ENCODE measurements at places on chromosomes 2 and 18. TPM values are rescaled to one million over a fixed set of nuclear protein-coding genes. Genes with fewer than 3 reads are reported as not detected.
A peak's percentile ranks its signal among the peaks of the same experiment; 100 is the strongest.

SF3B6 gene
- 62.6 TPM for total RNA-seq

- no peak for DNase-seq
These were observed 499.0 kb downstream of the TXNL1 start for GRCh38 chr18:56139372-56139771.

PLB1 gene
- total RNA-seq: 1.3 TPM

- peak; percentile 2 for DNase-seq
These were observed 766 bp downstream of the PDE6D start for GRCh38 chr2:231780123-231780908.

GRCh38 chr2:206616151-206616550 is 26.1 kb upstream of the FAM237A start:
- DNase-seq: no peak

DNA sequence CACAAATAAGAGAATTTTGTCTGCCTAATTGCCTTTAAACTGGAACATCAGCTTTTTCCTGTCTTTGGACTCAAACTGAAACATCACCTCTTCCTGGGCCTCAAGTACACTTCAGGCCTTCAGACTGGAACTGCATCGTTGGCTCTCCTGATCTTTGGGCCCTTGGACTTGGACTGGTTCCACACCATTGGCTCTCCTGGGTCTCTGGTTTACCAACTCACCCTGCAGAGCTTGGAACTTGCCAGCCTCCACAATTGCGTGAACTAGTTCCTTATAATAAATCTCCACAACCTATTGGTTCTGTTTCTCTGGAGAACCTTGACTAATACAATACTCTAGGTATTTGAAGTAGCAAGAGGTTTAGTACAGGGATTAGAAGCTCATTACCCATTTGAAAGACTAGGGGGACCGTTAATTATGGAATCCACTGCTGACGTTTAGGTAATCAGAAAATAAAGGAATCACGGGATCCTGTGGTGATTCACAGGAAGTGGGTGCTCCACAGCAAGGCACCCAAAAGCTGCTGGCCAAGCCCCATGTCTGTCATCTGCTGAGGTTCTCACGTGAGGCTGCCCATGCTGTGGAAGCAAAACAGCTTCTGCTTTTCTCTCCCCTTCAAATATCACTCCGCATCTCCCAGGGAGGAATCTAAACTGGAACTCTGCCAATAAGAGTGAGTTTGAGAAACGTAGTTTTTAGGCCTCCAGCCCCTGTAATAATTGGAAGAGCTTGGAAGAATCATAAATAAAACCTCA is 20.0 kb upstream of the SGPP2 start:
- peak; percentile 63 for DNase-seq

- DNase-seq: no peak
These were observed 82.7 kb upstream of the SLC39A10 start for GRCh38 chr2:195574312-195574711.

PDE1A gene
- not detected for total RNA-seq

CACNB4 gene
- 0.14 TPM for total RNA-seq

SCG2 gene
- not detected for total RNA-seq

DNA sequence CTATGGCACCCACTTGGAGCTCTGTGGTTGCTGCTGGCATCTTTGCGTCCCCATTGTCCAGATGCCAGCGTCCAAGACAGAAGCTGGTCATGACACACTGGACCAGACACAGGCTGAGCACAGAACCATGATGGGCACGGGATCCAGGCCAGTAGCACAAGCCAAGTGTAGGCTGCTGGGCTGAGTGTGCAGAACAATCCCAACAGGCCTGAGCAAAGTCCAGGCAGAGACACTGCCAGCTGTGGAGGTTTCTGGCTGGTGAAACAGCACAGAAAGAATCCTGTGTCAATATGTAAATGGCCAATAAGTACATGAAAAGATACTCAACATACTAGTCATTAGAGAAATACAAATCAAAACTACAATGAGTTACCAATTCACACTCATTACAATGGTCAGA is 705.4 kb downstream of the METTL4 start:
- no peak for DNase-seq

DNA sequence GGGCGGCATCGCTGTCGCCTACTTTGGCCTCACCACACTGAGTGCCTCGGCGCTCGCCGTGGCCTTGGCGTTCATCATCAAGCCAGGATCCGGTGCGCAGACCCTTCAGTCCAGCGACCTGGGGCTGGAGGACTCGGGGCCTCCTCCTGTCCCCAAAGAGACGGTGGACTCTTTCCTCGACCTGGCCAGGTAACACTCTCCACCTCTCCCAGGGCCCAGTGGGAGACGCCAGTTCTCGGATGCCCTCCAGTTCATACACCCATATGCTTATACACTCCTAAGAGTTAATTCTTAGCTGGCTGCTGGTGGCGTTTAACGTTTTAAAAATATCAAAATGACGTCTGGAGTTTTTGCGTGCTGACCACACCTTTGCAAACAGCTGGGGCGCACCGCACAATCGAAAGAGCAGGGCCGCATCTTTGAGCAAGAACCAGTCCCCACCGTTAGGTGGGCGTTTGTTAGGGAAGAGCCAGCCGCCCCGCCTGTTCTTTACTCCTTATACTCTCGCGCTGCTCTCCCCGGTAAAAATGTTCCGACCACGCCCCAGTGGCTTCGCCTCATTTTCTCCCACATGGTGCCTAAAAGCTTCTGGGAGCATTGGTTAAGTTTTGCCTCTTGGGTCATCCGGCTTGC is 899 bp downstream of the SLC1A4 start:
- no peak for DNase-seq

DNA sequence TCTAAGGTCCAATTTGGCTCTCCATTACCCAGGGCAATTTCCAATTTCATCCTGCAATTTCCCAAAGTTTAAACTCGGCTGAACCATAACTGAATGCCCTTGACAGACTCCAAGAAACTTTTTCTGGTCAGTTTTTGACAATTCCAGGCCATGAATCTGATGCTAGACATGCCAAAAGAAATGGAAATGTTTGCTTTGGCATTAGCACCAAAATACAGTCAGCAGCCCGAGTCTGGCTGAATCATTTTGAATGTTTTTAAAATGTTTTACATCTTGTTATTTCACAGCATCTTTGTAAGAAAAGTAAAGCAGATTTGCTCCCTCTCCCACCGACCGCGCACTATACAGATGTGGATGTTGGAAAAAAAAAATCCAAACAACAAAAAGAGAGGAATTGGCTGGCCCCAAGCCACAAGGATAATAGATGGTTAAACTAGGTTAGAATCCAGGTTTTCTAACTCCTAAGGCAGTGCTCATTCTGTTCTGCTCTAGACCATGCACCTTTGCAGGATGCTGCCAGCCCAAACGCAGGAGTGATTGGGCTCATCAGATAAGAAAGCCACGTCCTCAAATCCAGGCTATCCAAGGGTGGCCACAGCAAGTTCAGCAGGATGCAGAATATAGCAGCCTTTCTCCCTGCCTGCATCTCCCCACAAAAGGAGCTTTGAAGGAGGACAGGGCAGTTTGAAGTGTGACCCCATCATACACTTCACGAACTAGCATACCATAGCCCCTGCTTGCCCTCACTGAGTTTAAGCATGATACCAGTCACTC is 167.5 kb downstream of the ALK start:
- DNase-seq: no peak

- DNase-seq: no peak
These were observed 85.4 kb downstream of the STPG4 start for GRCh38 chr2:47069628-47070154.

LYPD6B gene
- total RNA-seq: not detected

GRCh38 chr2:171798156-171798820 is 95.8 kb downstream of the SLC25A12 start:
- DNase-seq: no peak

MYO1B gene
- 0.98 TPM for total RNA-seq

EMX1 gene
- total RNA-seq: not detected

CIAO1 gene
- 55.4 TPM for total RNA-seq

ZNF385B gene
- total RNA-seq: not detected

GRCh38 chr2:95667480-95667879 is 75.7 kb downstream of the TRIM43 start:
- no peak for DNase-seq

GRCh38 chr18:48222118-48222517 is 187.1 kb downstream of the ZBTB7C start:
- DNase-seq: peak; percentile 48

DNA sequence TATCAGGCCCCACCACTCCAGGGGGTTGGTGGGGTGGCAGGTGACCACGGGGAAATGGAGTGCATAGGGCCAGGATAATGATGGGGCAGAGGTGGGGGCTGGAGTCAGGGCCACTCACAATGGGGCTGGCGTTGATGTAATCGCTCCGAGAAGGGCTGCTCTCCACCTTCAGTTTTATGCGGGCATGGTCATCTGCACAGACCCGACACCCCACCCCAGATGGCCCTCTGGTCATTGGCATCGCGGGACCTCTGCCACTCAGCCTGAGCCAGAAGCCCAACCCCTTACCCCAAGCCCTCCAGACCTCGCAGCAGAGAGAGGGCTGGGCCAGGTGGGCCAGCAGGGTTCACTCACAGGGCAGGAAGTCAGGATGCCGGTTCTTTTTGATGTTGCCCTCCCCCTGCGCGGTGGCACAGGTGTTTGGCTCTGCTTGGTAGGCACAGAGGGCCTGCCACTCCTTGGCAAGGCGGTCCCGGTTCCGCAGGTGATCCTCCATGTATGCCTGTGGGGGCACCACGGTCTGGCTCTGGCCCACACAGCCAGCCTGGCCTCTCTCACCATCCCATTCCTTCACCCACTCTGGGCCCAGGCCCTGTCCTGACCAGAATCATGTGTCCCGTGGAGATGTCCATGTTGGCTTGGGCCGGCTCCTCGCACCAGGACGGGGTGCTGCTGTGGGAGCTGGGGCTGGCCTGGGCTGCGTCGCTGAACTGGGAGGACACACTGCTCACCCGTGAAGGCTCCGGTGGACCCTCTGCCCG is 12.4 kb downstream of the PTPRN start:
- no peak for DNase-seq

- DNase-seq: no peak
These were observed 178.8 kb downstream of the TMEM163 start for GRCh38 chr2:134539981-134540380.

DNA sequence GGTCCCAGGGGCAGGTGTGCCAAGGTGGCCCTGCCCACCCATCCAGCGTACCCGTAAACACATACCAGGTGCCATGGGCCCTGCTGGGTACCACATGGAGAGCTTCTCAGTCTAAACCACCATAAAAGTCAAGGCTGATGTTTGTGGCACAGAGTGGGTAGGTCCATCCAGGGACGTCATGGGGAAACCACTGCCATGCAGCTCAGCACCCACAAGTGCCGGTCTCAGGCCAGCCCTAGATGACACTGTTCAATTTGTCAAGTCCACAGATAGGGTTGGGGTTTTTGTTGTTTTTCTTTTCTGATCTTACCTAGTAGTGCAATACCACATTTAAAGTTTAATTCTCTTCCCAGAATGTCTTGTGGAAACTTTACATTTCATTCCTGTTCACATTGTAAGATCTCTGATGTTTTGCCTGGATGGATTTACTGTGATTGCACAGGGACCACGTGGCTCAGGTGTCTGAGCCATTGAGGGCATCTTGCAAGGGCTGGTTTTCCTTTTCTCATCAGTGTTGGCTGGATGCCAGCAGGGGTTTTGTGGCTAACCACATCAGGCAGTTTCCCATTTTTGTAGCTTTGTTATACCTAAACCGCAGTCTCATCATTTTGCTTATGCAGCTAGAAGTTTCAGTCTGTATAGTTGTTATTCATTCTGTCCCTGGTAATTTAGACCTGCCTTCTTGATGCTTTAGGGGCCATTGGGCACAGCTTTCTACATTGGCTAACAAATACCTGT is 64.7 kb downstream of the STK25 start:
- DNase-seq: peak; percentile 87

MTCL1 gene
- 0.55 TPM for total RNA-seq

DNA sequence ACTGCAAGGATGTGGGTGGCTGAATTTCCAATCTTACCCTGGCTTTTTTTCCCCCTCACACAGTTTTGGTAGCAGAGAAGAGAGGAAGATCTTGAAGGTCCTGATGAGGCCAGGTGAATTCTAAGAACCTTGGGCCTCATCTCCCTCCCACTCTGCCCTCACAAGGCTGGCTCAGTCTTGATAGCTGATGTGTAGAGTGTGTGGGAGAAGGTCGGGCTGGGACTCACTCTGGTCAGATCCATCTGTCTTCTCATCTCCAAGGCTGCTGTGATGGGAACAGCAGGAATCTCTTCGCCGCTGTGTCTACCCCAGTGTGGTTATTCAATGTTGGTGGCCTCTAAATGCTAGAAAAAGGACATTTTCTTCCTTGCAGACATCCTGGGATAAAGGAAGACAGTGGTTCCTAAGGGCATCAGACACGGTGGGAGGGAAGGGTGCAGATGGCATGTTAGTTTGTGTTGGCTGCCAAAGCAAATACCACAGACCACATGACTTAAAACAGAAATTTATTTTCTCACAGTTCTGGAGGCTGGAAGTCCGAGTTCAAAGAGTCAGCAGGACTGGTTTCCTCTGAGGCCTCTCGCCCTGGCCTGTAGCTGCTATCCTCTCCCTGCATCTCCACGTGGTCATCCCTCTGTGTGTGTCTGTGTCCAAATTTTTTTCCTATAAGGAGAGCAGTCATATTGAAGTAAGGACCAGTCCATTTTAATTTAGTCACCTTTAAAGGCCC is 37.6 kb upstream of the MGAT4A start:
- no peak for DNase-seq

GRCh38 chr2:203683932-203684556 is 22.4 kb upstream of the CD28 start:
- DNase-seq: no peak

DNA sequence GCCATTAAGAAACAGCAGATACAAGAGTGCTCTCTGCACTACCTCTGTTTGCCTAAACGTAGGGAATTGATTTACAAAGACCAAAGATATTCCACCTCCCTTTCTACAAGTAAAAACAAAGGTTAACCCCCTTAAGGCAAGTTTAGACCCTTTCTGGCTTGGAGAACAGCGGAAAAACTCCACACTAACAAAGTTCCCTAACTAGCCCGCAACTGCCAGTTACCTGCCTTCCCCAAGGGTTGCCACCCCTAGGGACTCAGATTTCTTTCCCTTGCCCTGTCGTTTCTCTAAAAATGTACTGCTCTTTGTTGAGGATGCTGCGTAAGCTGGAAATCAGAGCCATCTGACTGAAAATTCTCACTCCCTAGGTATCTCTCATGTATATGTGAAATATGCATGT is 627.5 kb upstream of the SOX11 start:
- no peak for DNase-seq

- DNase-seq: no peak
These were observed 71.1 kb downstream of the RFTN2 start for GRCh38 chr2:197604117-197604860.

BUB1 gene
- 1.6 TPM for total RNA-seq

- DNase-seq: no peak
These were observed 37.5 kb upstream of the NPAS2 start for GRCh38 chr2:100782380-100782878.

DNA sequence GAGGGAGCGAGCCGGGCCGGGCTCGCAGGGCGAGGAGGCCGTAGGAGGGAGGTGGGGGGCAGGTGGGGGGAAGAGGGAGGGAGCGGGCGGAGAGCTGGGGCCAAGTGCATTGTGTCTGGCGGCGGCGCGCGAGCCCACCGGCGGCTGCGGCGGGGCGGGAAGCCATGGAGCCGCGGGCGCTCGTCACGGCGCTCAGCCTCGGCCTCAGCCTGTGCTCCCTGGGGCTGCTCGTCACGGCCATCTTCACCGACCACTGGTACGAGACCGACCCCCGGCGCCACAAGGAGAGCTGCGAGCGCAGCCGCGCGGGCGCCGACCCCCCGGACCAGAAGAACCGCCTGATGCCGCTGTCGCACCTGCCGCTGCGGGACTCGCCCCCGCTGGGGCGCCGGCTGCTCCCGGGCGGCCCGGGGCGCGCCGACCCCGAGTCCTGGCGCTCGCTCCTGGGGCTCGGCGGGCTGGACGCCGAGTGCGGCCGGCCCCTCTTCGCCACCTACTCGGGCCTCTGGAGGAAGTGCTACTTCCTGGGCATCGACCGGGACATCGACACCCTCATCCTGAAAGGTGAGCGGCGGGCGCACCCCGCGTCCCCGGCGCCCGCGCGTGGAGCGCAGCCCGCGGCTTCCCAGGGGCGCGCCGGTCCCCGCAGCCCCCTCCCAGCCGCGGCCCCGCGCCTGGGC is at the start of gene TMEM178A:
Gene TMEM178A (plus strand): TSS at position 107 of the 680 bp plus-strand sequence. CDS start 58 bp downstream, at position 165.
- no peak for DNase-seq
